Breast epithelium (tissue), 4 donors: ENCODE measurements at places on chromosomes 11 and 22. TPM values are rescaled to one million over a fixed set of nuclear protein-coding genes. Genes with fewer than 3 reads are reported as not detected.

- DNase-seq = no peak
Observed at GRCh38 chr11:88555829-88556202, 218.3 kb upstream of the CTSC start.

FLRT1 gene
- total RNA-seq = not detected

GRCh38 chr11:75445315-75445953, 12.4 kb upstream of the KLHL35 start:
- DNase-seq = peak; percentile 78

DNA sequence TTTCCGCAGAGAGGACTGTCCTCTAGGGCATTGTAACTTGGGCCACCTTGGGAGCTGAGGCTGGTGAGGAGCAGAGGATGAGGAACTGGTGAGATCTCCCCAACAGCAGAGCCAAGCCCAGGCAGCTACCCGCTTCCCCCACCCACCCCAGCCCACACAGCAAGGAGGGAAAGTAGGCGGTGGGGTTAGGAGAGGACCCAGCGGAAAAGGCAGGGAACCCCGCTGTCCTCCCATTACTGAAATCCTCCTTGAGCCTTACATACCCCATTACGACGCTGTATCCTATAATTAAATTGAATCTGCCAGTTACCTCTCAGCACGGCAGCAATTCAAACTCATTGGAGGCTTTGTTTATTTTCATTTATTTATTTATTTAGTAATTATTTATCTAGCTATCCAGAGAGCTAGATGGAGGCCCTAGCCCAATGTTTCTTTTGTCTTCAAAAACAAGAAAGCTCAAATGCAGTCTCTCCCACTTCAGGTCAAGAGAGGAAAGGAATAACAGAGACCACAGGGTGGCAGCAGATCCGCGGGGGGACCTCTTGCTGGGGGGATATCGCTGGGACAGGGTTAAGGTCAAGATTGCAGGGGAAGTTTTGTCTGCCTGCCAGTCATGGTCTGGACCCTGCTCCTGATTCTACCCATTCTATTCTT, 218.0 kb downstream of the ST3GAL4 start:
- DNase-seq = no peak

GRCh38 chr11:122634501-122634900, 21.0 kb upstream of the UBASH3B start:
- no peak for DNase-seq

DNA sequence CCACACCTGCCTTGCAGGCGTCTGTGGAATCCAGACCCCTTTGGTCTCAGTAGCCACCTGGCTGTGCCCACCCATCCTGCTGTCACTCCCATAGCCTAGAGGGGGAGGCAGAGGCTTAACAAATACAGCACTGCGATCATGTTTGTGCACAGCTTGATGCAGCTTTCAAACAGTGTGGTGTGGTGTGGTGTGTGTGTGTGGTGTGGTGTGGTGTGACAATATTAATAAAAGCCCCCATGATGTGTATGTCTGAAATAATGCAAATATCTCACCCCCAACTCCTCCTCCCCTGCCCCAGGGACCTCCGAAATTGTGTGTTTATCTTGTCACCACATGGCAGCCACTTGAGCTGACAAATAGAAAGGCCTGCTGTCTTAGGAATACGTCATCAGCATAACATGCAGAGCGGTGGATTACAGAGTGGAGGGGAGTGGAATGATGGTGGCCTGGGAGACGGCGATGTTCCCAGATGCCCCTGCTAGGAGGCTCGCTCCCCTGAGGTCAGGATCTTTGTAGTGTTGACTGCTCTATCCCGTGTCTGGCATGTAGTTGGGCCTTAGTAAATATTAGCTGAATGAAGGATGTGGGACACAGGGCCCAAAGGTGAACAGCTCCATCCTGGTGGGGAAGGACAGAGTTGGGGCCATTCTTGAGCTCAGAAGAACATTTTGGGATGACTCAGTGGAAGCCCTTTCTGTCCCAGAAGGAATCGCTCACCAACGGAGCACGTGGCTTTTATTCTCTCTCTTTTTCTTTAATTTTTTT, 2.8 kb downstream of the PDXP start:
- no peak for DNase-seq

GRCh38 chr22:48907591-48907990, 920.1 kb downstream of the BRD1 start:
- no peak for DNase-seq

GRCh38 chr11:134538742-134539141, 126.7 kb upstream of the B3GAT1 start:
- no peak for DNase-seq

GRCh38 chr22:43642319-43643206, 169.5 kb downstream of the EFCAB6 start:
- no peak for DNase-seq

DNA sequence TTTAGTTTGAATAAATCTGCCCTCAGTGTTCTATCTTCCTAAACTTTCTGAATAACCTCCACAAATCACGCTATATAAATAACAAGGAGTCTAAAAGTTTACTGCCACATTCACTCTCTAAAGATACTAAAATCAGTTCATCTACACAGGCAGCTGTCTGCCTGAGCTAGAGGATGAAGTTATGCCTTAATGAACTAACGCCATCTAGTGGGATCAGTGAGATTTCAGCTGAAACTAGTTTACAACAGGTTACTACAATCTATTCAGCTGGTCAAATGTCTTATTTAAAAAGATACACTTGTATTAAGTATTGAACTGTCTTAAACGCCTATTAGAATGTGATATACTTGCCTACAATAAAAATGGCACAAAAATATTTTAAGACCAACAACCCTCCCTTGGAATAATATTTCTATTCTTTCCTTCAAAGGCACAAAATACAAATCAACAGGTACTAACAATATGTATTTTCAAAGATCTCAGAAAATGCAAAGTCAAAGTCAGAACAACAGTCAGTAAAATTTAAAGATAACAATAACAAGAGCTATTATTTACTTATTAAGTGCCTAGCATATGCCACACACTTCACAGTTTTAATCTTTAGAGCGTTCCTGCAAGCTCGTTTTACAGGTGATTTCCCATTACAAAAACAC, 84.1 kb downstream of the LARGE2 start:
- no peak for DNase-seq

DNA sequence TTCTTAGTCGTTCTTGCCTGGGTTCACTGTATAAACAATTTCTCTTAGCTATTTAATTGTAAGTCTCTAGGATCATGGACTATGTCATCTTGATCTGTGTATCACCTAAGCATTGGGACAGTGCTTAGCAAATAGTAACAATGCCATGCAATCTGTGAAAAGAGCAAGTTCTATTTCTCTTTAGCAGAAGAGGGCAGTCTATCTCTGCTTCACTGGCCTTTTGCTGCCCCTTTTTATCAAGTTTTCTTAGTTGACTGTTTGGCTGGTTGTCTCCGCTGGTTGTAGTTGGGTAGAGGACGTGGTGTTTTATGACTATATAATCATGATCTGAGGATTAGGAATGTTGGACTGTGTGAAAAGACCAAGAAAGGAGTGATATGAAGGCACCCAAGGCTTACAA, 315.0 kb downstream of the JRKL start:
- no peak for DNase-seq

SERPIND1 gene
- 0.29 TPM for total RNA-seq
